Spinal cord (tissue), 10 donors: ENCODE measurements at places on chromosomes 7 and 10. TPM values are rescaled to one million over a fixed set of nuclear protein-coding genes. Genes with fewer than 3 reads are reported as not detected.

Gene TMEM176B
- polyA plus RNA-seq = 24.2 TPM

Gene ANKRD61
- 0.74 TPM for polyA plus RNA-seq

Gene GHRHR
- polyA plus RNA-seq = 5.2 TPM

Gene RP9
- 24.6 TPM for polyA plus RNA-seq

Gene GRID2IP
- 0.36 TPM for polyA plus RNA-seq

Gene TAS2R60
- polyA plus RNA-seq = not detected

Gene ASIC3
- 15.5 TPM for polyA plus RNA-seq

Gene NODAL
- 3.1 TPM for polyA plus RNA-seq

Gene PSAP
- 1,358 TPM for polyA plus RNA-seq

Gene FAM13C
- 52.5 TPM for polyA plus RNA-seq

Gene OPN4
- polyA plus RNA-seq = 0.17 TPM

Gene GPR22
- polyA plus RNA-seq = 11.8 TPM

Gene SHH
- 3.9 TPM for polyA plus RNA-seq

Gene ABCB1
- polyA plus RNA-seq = 15.4 TPM

Gene PGAM2
- polyA plus RNA-seq = 13.3 TPM

Gene CDK1
- 45.7 TPM for polyA plus RNA-seq

Gene NFE2L3
- 12.0 TPM for polyA plus RNA-seq

Gene OPALIN
- polyA plus RNA-seq = 0.79 TPM

Gene ZNF32
- polyA plus RNA-seq = 67.9 TPM

Gene HTR5A
- 6.0 TPM for polyA plus RNA-seq

Gene RARRES2
- polyA plus RNA-seq = 25.1 TPM

Gene SMARCD3
- 298 TPM for polyA plus RNA-seq

Gene ATOH7
- polyA plus RNA-seq = 0.92 TPM

Gene PTTG1IP2
- not detected for polyA plus RNA-seq

Gene LEP
- polyA plus RNA-seq = not detected

Gene ARHGEF35
- polyA plus RNA-seq = 1.2 TPM

Gene WIPF3
- polyA plus RNA-seq = 17.8 TPM
